Forelimb muscle (tissue), 1 donor: ENCODE measurements at places on chromosomes 3 and 15. TPM values are rescaled to one million over a fixed set of nuclear protein-coding genes. Genes with fewer than 3 reads are reported as not detected.

The ZNF80 gene
- polyA plus RNA-seq: not detected

The P4HTM gene
- 12.4 TPM for polyA plus RNA-seq

The GOLGA6A gene
- 0.53 TPM for polyA plus RNA-seq

The HCN4 gene
- polyA plus RNA-seq: not detected

The DNAJC13 gene
- polyA plus RNA-seq: 33.2 TPM

The CD200R1L gene
- polyA plus RNA-seq: not detected

GRCh38 chr3:38039101-38039898 is at the start of gene DLEC1:
Gene DLEC1 (plus strand): TSS chr3:38039208. CDS start chr3:38039226, 18 bp downstream.
- no peak for DNase-seq

- DNase-seq: no peak
Observed at GRCh38 chr3:197490098-197491058, 65.4 kb downstream of the BDH1 start.

DNA sequence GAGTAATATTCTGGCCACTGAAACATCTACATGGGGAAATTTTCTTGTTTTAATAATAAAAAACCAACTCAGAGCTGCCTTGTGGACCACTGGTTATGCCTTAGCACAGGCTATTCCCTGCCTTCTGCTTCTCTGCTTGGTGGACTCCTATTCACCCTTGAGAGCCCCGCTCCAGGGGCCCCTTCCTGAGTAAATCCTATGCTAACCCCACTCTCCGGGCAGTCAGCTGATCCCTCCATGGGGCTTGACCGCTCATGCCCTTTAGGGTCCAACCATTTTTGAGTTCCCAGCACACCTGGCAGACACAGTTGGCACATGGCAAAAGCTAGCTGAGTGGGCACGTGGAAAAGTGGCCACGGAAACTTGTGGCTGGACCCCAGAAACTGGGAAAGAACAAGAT is 38.2 kb downstream of the ATP2B2 start:
- no peak for DNase-seq

- no peak for DNase-seq
Observed at GRCh38 chr15:82018201-82018600, 27.6 kb downstream of the MEX3B start.

- no peak for DNase-seq
Observed at GRCh38 chr3:72444656-72445223, 403.5 kb downstream of the SHQ1 start.

DNA sequence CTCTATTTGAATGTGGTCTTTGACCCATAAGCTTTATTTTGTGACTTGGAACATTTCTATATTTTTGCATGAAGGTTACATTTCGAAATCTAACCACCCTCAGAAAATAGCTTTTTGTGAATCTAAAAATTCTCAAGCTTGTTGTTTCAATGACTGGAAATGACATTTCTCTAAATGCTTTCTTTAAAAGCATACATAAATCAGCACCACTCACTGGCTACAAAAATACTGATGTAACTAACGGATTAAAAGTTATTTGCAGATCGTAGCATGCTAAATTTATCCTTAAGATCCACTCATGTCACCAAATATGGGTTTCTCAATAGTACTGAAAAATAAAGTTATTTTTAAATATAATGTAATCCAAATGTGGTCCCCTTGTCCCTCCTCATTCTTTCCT is 55.2 kb upstream of the ACAN start:
- no peak for DNase-seq

DNA sequence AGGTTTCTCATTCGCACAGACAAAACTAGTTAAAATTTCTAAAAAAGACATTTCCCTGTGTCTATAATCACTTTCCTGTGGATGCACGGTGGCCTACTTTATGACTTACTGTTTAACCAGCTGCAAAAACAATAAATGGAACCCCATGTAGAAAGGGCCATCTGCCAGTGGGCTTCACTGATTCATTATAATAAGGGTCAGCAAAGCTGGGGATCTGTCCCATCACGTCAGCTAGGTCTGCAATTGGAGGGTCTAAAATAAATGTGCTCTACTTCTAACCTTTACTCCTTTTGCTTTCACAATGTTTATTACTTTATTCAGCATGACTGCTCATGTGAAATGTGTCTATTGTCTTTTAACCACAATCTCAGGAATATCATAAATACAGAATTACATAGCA is 43.1 kb upstream of the NMD3 start:
- no peak for DNase-seq

DNA sequence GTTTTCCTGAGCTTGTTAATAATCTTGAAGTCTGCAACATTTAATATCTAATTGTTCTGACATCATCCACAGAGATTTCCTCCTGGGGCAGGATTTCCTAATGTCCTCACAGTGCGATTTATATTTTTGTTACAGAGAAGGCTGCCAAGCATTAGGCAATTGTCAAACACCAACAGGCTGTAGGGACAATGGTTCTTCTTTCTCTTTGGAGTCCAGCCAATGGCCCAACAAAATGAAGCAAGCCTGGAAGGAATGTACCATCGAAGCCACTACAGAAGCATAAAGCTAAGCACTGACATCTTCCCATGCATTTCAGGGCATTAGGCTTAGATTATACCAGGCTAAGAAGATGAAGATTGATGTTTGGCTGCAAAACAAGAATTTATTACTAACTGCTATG is 173.0 kb upstream of the FRMD4B start:
- DNase-seq: no peak

DNA sequence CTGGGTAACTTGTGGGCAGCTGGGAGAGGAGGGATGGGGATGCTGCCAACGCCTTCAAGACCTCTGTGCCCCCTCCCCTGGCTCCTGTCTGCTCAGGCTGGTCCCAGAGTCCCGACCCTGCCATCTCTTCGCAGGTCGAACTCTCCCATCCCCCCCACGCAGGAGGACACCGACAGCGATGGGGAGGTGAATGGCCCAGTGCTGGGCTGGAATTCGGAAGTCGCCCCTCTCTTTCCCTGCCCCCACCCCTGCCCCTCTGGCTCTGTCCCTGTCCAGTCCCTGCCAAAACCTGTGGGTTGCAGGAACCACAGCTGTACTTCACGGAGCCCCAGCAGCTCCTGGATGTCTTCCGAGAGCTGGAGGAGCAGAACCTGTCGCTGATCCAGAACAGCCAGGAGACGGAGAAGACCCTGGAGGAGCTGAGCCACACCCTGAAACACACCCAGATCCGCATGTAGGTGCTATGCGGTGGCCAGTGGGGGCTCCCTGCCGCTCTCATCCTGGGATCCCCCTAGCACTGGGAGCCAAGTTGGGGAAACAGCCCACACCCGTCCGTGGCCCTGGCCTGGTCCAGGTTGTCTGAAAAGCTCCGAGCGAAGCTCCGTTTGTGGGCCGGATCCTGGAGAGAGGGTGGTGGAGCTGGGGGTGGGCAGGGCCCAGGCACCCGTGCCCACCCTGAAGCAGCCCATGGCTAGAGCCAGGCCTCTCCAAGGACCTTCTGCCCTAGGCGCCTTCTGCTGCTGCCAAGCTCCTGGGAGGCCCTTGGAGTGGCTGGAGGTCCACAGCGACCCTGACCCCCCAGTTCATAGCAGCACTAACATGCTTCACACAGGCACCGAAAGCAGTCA is 28.7 kb downstream of the CFAP100 start:
- no peak for DNase-seq

DNA sequence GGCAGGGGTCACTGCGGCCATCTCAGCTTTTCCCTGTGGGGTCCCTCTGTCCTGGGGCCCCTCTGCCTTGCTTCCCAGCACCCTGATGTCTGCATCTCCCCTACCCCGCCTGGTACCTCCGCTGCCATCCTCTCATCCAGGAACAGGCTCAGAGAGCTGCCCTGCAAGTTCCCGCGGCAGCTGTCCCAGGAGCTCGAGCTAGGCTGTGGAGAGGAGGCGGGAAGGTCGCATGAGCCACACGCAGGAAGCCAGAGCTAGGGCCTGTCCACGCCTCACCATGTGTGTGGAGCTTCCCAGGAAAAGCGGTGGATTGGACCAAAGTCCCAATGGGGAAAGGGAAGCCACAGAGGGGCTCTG is 12.5 kb downstream of the PLA2G4B start:
- DNase-seq: no peak

DNA sequence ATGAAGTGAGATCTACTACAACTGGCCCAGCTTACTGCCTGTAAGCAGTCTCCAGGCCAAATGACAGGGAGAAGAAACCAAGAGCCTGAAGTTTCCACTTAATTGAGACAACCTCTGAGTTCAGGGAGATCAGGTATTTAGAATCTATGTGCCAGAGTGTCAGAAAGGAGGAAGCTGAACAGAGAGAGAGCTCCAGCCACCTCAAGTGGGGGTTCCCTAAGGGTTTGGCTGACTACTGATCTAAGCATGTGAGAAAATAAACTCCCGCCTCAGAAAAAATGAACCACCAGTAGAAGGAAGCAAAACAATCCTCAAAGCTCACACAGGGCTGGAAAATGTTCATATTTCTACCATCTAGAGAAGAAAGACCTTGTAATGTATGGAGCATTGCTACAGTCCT is 25.0 kb downstream of the ADAM10 start:
- DNase-seq: no peak
